ENCODE measurements at places on chromosomes 5 and 9. TPM values are rescaled to one million over a fixed set of nuclear protein-coding genes. Genes with fewer than 3 reads are reported as not detected.

NUTM2G gene
- 0.27 TPM for polyA plus RNA-seq

GABBR2 gene
- 4.5 TPM for polyA plus RNA-seq

GBGT1 gene
- 1.9 TPM for polyA plus RNA-seq

- DNase-seq = no peak
These were observed 166.5 kb downstream of the RMI1 start for GRCh38 chr9:84146893-84147710.

- no peak for DNase-seq
These were observed 11.4 kb downstream of the ASTN2 start for GRCh38 chr9:117403403-117403811.

GRCh38 chr9:12878351-12878978 is 103.6 kb downstream of the LURAP1L start:
- no peak for DNase-seq

DNA sequence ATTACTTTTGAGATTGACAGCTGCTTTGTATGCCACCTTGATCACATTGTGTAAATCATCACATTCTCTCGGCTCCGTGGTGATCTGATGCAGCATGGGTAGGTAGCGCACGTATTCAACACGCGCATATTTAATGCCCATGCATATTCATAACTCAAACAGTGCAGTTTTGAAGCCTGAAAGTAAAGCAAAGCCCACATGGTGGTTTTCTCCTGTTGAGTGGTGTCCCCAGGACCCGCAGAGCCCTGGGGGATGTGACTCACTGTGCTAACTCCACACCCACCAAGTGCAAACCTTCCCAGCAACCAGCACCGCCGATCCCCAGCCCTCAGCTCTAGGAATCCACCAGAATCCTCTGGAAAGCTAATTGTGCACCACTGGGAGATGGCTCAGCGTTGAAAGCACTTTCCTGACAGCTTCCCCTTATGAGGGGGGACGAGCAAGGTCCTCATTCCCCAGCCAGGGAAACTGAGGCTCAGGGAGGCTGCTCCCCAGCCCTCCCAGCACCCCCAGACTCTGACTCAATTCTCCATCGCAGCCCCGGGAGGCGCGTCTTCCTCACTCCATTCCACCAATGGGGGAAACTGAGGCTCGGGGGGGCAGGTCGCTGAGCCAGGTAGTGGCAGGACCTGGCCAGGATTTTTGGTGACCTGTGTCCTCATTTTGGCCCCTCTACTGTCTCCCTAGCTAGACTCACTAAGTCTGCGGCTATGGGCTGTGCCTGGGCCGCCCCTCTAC is 46.4 kb downstream of the SARDH start:
- DNase-seq = no peak

GRCh38 chr5:100726116-100726515 is 177.0 kb downstream of the ST8SIA4 start:
- DNase-seq = no peak

DNA sequence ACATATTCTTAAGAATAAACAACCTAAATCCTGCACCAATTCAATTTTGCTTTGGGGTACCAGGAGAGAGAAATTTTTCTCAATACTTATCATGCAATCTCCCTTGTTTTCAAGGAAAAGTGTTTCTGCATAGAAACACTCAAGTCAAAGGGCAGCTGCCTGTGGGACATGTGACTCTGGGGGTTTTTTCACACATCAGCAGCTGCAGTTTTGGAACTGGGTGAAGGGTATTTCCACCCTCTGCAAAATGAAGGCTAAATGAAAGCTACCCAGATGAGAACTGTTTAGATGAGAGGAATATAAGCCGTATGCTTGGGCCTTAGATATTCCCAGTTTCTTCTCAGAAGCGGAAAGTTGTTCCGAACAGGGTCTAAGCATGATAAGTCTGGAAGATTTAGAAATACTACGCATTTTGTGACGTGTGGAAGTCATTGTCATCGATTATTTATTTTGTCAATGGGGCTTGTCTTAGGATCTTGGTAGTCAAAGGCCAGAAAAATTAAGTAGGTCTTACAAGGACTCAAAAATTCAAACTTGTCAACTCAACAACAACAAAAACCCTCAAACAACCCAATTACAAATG is 64.3 kb upstream of the BOD1 start:
- no peak for DNase-seq

DNA sequence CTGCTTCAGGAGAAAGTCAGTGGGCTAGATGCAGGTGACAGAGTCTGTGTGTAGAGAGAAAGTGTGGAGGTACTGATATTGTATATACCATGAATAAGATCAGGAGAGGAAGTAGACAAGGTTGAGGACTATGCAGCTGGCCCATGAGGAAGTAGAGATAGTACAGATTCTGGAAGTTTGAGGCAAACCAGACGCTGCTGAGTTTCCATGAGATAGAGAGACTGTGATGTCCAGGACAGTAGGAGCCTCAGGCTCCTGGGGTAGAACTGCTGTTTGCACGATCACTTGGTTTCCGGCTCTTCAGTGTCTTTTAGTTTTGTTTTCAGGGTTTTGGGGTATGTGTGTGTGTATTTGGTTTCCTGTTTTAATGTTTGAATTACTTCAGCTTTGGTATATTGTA is 13.6 kb downstream of the OTULINL start:
- DNase-seq = no peak
